Right atrium auricular region (tissue), 2 donors: ENCODE measurements at places on chromosomes 5 and 9. TPM values are rescaled to one million over a fixed set of nuclear protein-coding genes. Genes with fewer than 3 reads are reported as not detected.

GRCh38 chr5:121897341-121897740 is 45.7 kb downstream of the FTMT start:
- DNase-seq, result no peak

- DNase-seq, result no peak
Measured at GRCh38 chr5:179208706-179209358, 136.4 kb downstream of the ADAMTS2 start.

DNA sequence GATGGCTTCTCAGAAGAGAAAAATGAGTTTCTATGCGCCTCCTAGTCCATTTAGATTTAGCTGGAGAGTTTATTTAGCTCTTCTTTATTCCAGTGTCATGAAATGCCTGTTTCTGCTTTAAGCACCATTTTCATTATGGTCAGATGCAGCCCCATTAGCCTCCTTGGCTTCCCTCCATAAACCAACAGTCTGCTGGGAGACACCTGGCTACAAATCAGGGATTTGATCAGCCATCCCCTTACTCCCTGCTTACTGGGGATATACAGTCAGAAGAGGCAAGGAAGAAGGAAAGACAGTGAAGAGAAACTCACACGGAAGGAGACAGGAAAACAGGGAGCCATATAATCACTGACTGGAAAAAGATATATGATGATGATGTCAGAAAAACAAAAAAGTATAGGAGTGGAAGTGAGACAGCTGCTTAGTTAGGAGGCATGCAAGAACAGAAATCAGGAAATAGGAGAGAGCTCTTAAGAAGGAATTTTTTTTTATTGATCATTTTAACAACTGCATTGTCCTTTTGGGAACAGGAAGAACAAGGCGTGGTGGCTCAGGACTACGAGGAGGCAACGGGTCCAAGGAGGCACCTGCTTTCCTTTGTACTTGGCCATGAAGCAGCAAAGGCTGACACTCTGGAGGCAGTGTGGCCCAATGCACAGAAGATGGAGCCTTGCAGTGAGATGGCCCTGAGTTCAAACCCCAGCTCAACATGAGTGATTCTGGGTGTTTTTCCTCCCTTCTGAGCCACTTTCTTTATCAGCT is 56.1 kb downstream of the MED27 start:
- no peak for DNase-seq

The CORO2A gene
- total RNA-seq, result 0.44 TPM

- no peak for DNase-seq
Measured at GRCh38 chr5:168417731-168418429, 68.4 kb upstream of the RARS1 start.

The ADCY2 gene
- not detected for total RNA-seq

The PMPCA gene
- 47.4 TPM for total RNA-seq

DNA sequence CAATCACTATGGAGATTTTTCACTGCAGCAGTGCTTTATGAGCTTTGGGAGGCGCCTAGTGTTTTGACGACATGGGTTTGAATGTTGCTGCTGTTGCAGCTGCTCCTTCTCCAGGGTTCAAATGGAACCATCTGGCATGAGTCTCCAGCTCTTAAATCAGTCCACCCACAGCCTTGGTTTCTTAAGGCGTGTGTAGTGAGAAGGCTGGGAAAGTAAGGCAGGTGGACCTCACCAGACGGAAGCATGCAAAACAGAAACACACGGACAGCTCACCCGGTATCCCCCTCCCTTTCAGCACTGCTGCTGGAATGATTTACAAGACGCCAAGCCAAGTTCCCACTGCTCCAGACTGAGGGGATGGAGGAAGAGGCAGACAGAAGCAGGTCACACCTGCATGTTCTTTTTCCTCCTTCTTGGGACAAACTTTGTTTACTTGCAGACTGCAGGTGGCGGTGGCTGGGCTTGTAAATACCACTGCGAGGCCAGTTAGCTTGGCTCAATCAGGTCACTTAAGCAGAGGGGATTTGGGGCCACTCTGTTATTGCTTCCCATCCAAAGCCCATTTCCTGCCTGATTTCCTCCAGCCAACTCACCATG is 47.4 kb downstream of the ADAM19 start:
- DNase-seq, result no peak

DNA sequence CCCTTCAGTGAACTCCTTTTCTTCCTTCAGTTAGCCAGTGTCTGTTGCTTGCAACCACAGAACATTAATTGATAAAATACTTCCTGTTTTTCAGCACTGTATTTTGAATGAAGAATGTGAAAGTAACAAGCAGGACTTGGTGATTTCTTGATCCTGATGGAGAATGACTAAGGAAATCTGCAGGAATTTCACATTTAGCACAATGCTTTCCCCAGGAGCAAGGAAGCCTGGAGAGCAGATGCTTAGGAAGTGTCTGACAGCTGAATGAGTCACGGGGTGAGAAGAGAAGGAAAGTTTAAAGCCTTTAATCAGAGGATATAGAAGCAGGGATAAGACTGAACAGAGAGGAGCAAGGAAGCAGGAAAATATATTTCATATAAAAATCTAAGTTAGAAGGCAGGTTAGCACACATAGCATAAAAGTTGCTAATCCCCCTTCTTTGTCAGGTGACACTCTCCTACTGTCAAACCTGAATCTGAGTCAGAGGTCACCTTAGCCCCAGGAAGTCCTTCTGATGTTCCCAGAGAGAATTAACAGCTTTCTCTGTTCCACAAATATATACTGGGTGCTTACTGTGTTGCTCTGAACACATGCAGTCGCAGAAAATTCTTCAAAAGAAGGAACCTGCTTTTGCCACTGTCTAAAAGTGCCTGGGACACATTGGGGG is 59.7 kb downstream of the GNA14 start:
- DNase-seq, result no peak

GRCh38 chr5:69013481-69013880 is 80.3 kb upstream of the SLC30A5 start:
- no peak for DNase-seq

GRCh38 chr9:88975966-88976889 is 15.0 kb upstream of the S1PR3 start:
- DNase-seq, result peak; percentile 34

DNA sequence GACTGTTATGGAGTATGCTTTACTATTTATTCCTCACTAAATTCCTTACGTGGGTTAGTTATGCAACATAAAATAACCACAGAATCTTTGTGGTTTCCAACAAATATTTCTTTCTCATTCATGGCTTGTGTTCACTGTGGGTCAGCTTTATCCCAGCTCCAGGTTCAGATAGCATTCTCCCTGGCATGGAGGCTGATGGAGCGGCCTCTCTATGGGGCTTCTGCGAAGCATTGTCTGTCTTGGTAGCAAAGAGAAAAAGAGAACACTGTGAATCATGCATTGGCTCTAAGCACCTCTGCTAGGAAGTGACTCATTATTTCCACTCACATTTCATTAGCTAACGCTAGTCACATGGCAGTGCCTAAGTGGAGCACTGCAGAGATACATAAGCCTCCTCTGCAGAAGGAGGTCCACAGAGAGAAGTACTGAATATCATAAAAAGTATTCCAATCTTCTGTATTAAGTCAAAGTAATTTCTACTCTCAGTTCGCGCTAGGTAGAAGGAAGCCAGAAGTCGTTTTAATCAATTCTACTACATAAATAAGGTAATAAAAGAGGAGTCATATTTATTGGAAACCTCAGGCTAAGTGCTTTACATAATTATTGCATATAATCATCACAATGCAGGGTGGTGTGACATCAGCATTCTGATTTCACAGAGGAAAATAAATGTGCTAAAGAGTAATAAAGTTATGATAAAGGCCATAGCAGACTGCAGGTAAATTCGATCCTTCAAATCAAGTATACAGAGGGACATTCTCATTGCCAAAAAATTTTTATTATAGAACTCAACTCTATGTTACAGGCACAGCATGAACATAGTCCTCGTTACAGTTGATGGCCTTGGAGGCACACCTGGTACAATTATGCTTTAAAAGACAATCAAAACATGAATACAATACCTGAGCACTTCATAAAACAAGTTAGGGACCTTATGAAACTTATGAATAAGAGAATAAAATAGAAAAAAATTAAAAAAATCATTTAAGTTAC is 531.1 kb downstream of the CETN3 start:
- no peak for DNase-seq

GRCh38 chr5:180343110-180343830 is 9.9 kb downstream of the GFPT2 start:
- no peak for DNase-seq

The MUSK gene
- total RNA-seq, result 6.1 TPM

The GABRP gene
- total RNA-seq, result 0.16 TPM

The DCTN3 gene
- total RNA-seq, result 59.1 TPM

The CCL21 gene
- total RNA-seq, result 2.9 TPM

The SHOC1 gene
- total RNA-seq, result not detected

The OTULINL gene
- total RNA-seq, result 2.1 TPM

DNA sequence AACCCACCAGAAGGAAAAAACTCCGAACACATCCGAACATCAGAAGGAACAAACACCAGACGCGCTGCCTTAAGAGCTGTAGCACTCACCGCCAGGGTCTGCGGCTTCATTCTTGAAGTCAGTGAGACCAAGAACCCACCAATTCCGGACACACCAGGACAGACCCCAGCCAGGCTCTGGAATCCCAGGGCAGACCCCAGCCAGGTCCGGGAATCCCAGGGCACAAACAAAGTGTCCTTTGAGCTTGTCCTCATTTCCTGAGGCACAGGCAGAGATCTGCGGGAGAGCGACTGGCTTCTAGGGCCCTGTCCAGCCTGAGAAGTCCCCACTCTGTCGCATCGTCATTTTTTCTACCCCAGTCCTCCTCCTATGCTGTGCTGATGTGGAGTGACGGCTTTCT is 461.1 kb downstream of the ACTL7B start:
- DNase-seq, result no peak

DNA sequence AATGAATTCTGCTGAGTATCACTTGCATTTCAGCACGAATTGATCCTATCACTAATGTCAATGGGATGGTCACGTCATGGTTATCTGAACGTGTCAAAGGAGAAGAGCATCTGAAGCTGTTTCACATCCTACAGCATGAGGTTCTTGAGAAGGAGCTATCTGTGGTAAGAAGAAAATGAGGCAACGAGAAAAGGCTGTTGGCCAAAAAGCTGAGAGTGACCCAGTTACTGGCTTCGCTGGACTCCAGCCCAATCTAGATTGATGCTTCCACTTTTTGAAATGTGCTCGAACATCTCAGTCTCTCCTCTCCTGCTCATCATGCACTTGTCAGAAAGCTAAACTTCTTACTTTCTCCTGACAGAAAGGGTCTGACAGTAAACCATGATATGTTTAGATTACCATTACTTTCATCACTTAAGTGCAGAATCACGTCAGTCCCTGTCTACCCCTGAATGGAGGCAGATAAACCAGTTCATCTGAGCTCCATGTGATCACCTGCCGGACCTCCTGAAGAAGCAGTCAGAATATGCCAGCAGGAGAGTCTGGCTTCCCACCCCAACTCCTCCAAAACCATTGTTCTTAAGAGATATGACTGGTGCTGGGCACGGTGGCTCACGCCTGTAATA is 22.5 kb downstream of the MGAT1 start:
- no peak for DNase-seq

- no peak for DNase-seq
Measured at GRCh38 chr9:128653908-128654307, 2.7 kb downstream of the DYNC2I2 start.

GRCh38 chr5:94376672-94377345 is 241.6 kb downstream of the KIAA0825 start:
- DNase-seq, result no peak

- peak; percentile 73 for DNase-seq
Measured at GRCh38 chr5:177370488-177371119, 12.9 kb downstream of the RGS14 start.

GRCh38 chr5:142322747-142323479 is 1.9 kb downstream of the SPRY4 start:
- DNase-seq, result peak; percentile 67

The TCERG1 gene
- 19.1 TPM for total RNA-seq

The CARTPT gene
- not detected for total RNA-seq

DNA sequence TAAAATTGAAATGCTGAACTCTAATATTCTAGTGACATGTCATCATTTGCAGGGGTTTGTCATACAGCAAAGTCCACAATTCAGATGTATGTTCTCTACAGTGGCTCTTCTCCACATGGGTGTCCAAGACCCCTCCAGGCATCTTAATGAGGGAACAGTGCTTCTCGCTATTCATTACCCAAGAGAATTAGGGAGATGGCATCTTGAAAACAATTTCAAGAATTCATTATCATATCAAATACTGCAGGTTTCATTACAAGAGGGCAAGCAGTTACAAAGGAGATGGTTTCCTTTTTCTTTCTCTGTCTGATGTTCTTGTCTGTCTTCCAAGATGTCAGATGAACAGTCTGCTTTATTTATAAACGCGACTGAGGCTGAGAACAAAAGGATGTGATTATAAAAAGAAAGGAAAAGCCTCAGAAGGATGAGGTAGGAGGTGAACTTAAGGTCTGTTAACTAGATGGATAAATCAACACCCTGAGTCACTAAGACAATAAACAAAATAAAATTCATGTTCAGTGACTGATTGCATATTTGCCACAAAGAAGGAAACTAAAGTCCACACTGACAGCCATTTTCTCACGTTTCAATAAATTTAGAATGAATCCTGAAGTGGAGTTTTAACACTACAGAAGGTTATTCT is 326.7 kb upstream of the EFNA5 start:
- no peak for DNase-seq

GRCh38 chr5:154046486-154046885 is 7.7 kb downstream of the MFAP3 start:
- DNase-seq, result no peak

DNA sequence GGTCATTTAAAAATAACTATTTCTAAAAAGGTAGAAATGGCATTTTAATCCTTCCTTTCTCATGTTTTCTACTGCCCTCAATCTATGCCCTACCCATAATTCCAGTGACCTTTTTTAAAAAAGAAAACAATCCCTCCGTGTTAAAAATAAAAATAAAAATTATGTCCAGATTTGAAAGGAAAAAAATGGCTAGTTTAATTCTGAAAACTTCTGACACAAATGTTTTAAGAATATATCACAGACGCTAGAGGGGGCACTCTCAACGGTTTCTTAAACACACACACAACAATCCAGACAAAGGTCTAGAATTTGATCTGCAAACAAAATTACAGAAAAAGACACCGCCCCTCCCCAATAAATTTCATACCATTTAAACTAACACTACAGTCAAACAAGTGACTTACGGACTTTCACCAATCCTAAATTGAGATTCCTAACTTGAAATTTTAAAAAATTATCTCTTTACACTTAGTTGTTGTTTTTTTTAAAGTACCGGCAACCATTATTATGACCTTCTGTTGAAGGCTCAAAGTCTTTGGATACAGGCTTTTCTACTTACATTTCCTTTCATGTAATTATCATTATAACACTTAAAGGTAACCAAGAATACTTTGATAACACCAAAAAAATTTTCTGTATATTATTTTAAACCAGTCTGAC is 38.2 kb downstream of the CLINT1 start:
- DNase-seq, result no peak

DNA sequence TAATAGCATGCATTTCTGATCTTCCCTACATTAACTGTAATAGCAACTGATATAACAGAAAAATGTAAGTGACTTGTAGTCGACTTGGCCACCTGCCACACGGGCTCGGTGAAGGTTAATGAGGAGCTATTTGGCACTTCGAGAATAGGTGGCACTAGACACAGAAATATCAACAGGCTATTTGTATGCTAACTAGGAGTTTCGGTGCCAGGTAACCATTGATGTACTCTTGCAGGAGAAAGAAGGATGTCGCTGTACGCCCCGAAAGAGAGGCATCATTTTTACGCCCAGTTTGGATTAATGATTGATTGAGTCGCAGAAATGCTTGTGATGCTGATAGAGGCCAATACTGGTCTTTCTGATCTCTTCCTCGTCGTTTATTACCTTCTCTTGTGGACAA is 516 bp upstream of the DMRT2 start:
- DNase-seq, result no peak

The LCN15 gene
- 1.4 TPM for total RNA-seq
